ENCODE measurements at places on chromosomes 2 and 18.

DNA sequence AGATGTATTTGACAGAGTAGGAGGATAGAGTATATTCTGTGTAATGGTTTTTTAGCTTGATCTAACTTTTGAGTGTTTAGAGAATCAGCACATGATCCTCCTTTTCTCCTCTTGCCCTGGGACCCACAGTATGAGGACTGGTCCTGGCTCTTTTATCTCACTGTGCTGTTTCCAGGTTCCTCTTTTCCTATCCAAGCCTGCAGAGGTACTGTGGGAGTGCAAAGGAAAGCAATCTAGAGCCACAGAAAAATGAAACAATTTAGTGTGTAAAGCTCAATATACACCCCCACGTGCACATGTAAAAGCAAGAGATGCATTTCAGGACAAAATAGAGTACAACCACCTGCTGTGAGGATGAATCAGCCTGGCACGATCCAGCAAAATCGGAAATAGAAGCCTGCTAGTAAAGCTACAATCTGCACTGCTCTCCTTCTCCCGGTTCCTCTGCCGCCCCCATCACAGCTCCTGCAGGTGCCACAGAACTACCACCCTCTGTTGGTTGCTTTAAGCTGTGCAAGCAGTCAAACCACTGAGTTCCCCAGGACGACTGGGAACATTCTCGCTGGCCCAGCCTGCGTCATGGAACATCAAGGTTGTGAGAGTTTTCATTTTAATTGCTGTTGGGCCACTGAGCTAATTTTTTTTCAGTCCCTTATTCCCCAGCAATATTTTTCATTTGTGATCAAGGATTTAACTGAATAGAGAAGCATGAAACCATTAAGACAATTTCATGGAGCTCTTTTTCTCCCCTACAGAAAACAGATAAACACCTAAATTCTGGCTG is 47.8 kb upstream of the MAPRE3 start:
- DNase-seq, result peak; percentile 31

GRCh38 chr18:72419914-72420313 is 124.2 kb downstream of the CBLN2 start:
- no peak for DNase-seq

GRCh38 chr2:41859615-41860514 is 188.0 kb upstream of the PKDCC start:
- DNase-seq, result no peak

- no peak for DNase-seq
Observed at GRCh38 chr2:178256382-178257042, 62.2 kb downstream of the OSBPL6 start.

DNA sequence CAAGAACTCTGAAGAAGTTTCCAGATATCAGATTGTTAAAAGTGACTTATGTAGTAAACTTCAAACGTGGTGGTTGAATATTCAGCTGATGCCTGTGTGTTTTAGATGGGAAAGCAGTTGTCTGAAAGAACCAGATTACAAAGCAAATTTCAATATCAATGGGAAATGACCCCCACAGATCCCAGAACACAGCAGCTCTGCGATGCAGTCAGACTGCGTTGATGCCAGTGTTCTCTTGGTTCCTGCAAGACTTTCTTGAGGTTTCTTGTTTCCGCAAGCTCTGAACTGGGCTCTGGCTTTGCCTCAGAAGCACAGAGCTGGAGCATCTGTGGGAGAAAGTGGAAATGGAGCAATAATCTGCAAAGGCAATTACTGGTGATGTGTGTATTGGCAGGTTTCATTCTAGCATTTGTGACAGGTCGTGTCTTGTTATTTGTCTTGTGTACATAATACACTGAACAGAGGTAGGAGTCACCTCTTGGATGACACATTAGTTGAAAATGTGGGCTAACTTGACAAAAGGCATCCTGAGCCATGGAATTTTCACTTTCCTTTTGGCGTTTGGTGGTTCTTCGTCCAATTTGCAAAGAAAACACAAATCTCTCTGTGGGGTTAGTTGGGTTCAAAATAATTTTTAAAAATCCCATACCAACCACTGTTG is 10.8 kb upstream of the LYPD6B start:
- no peak for DNase-seq

GRCh38 chr18:35049111-35050027 is 8.2 kb downstream of the MAPRE2 start:
- no peak for DNase-seq

- no peak for DNase-seq
Observed at GRCh38 chr2:239824046-239824694, 201.0 kb downstream of the NDUFA10 start.

GRCh38 chr2:34316788-34317187 is 717.7 kb upstream of the FAM98A start:
- no peak for DNase-seq

DNA sequence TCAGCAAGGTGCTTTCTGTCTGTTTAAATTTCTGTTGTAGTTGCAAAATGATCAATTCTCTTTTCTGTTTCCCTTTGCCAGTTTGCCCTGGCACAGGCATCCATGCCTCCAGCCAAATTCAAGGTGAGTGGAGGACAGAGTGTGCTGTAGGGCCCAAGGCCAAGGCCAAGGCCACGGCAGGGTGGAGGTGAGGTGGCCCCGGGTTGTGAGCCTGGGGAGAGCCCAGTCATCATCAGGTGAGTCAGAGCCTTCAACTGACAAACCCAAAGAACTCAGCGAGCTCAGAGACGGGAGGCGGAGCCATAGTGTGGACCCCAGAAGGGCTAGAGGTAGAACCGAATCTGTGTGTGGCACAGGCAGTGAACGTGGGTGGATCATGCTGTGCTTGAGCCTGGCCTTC is 55.7 kb downstream of the BCL2L11 start:
- no peak for DNase-seq

DNA sequence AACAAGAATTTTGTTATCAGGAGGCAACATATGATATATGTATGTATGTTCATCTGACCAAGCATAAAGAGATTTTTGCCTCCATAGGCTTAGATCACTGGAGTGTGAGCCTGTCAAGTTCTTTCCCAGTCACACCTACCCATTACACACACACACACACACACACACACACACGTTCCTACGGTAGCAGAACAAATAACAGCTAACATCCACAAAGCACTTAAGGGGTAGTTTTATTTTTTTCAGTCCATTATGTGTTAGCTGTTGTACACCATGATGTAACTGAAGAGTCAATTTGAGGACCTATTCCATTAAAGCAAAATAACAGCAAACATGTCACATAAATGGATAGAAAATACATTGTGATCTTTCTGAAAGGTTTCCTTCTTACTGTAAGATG is 39.5 kb downstream of the UGP2 start:
- DNase-seq, result no peak

DNA sequence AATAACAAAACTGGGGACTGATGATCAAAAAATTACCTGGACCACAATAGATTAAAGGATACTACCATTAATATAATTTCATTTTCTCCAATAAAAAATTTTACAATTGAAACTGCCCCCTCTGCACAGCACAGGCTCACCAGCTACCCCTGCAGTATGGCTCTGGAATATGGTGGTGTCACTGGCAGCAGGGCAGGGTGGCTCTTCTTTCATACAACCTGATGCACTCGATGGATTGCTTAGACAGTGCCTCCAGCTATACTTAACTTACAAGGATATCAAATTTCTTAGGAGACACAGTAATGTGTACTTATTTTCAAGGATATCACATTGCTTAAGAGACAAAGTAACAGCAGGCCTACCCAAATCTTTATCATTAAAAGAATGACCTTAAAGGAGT is 124.0 kb downstream of the PRELID3A start:
- no peak for DNase-seq

DNA sequence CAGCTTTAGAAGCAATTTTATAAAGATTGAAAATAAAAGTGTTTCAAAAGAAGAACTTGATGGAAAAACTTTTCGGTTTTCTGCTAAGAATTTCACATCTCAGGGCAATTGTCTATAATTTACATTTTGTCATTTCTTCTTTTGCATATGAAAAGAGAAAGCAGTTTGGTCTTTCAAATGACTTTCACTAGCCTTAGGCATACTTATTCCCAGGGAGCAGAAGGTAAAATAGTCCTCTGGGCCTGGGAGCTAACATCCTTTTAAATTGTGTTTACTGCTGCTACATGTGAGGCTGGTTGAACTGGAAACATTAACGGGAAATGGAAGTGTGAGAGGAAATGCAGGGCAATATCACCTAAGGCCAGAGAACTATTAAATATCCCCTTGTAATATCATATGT is 37.1 kb downstream of the MYO3B start:
- DNase-seq, result no peak

DNA sequence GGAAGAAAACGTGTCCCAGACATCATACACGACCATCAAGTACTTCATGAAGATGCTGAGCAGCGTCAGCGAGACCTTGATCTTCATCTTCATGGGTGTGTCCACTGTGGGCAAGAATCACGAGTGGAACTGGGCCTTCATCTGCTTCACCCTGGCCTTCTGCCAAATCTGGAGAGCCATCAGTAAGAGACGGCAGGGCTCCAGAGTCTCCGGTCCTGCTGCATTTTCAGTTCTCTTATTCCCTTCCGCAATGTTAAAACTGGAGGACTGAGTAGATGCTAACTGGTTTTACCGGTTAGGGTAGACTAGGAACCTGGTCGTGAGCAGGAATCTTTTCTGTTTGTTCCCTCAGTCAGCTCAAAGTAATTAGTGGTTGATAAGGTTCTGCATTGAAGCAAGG is 32.3 kb downstream of the SLC9A4 start:
- no peak for DNase-seq

DNA sequence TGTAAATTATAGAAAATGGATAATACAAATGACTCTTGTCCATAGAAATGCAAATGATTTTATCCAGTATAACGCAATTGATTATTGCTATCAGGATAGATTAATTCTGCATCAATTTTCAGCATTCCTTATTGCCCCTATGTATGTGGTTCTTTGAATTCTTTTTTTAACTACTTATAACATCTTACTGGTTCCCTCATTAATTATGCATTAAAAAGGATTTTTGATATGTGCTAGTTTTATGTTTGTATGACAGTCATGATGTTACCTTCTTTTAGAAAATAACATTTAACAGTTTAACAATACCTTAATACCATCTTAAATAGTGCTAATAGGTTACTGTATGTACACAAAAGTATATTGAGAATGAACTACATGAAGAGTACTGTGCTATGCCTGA is 20.0 kb upstream of the LNPK start:
- no peak for DNase-seq

DNA sequence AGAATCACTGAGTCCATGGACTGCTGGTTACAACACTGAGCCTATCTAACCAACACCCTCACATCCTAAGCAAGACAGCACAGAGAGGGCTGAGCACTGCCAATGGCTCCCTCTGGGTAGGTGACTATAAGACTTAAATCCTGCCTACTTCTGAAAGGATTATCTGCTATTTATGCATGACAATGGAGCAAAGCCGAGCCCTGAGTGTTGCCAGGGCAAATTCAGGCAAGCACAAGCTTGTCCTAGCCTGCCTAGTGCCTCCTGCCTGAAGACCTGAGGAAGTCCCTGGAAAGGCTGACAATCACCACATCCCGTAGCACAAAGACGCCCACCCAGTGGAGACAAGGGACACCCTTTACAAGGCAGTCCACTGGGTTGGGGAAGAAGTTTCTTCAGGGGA is 129.7 kb downstream of the OSR1 start:
- DNase-seq, result no peak

DNA sequence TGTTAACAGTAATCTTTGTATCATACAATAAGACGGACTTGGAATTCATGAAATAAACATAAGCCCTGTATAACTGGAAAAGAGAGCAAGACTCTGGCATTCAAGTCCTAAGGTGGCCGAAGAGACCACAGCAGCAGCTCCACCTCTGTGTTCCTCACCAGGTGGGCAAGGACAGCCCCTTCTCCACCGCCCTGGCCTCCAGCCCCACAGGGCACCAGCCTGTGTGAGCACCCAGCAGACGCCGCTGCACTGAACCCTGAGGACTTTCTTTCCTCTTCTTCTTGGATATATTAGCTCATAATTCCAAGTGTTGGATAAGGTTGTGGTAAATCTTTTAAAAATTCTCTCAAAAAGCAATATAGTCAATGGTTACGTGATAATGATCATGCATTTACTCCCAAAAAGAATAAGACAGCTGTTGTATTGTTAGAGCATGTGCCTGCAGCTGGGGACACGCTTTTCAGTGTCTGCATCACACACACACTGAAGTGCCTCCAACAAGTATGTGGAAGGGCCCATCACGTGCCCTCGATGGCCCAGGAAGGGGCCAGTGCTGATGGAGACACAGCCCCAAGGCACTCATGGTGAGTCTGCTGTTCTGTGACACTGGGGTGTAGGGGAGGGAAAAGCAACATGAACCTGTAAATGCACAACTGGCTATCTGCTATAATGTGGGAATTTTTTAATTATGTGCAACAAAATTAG is 26.8 kb downstream of the FAM178B start:
- DNase-seq, result no peak

GRCh38 chr2:214881647-214882202 is 72.2 kb upstream of the BARD1 start:
- DNase-seq, result no peak

DNA sequence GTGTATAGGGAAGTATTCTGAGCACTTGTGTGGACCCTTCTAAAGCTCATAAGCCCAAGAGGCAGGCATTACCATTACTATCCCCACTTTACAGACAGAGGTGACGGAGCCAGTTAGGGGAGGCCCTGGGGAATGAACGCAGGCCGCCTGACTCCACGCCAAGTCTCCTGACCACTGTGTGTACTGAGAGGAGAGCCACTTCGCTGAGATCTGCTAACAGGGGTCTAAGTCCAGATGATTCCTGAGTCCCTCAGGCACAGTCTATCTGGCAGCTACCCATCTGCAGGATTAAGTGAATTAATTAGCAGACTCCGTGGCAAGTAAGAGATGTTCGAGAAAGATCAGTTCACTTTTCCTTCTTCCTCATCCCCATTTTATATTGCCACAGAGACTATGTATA is 13.7 kb downstream of the CYB5A start:
- DNase-seq, result no peak

- peak; percentile 88 for DNase-seq
Observed at GRCh38 chr18:48813833-48814489, 136.8 kb downstream of the SMAD7 start.

DNA sequence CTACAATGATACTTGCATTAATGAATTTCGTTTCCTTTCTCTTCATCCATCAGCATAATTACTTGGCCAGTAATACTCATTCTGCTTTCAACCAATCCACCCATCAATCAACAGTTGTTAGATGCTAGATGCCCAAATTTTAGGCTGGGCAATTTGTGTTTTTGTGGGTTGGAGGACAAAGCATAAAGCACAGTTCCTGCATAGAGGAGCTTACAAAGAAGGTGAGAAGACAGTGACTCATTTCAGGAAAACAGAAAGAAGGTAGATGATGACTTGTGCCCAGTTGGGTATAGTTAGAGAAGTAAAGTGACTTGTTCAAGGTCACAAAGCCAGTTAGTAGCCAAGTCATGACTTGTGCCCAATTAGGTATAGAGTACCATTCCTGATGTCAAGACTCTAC is 1186.8 kb upstream of the CELF4 start:
- no peak for DNase-seq

DNA sequence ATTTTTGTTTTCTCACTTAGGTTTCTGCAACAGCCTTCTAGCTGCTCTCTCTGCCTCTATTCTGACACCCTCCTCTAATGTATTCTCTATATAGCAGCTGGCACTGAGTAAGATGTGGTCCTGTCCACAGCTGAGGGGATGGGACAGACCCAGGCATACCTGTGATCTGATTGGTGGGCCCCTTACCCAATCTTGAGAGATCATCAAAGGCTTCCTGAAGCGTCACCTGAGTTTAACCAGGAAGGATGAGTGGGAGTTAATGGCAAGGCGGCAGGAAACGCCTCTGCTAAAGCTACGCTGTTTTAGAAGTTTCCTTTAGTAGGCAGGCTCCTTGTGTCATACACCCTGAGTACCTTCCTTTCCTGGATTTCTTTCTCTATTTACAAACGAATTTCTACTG is 5.7 kb upstream of the TET3 start:
- DNase-seq, result peak; percentile 84

- no peak for DNase-seq
Observed at GRCh38 chr18:55324166-55324565, 263.8 kb downstream of the TCF4 start.

Data from CD4-positive, alpha-beta T cell treated with Interleukin-12 subunit alpha and Interleukin-12 subunit beta, for 1 hour (primary cell).